ENCODE measurements at places on chromosomes 3 and 15. TPM values are rescaled to one million over a fixed set of nuclear protein-coding genes. Genes with fewer than 3 reads are reported as not detected.

The GPR160 gene
- 2.9 TPM for polyA plus RNA-seq

The SKOR1 gene
- polyA plus RNA-seq = 0.28 TPM

The ZPLD1 gene
- not detected for polyA plus RNA-seq

The GP5 gene
- not detected for polyA plus RNA-seq

DNA sequence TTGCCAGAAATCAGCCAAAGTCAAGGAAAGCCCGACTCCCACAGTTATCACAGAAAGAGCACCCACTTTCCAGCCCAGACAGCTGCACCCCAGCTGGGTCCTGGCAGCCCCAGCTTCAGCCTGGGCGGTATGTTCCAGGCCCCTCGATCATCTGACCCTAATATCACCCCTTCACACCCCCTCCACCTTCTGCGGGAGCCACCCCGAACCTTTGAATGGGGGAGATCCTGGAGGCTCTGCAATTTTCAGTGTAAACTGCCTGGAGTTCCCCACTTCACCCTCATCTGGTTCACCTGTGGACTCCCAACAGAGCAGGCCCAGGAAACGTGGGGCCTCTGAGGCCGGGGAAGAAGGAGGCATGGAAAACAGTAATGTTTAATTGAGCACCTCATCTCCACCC is 5.9 kb downstream of the PRSS50 start:
- no peak for DNase-seq

GRCh38 chr3:65619888-65620287 is 418.8 kb downstream of the MAGI1 start:
- peak; percentile 9 for DNase-seq

DNA sequence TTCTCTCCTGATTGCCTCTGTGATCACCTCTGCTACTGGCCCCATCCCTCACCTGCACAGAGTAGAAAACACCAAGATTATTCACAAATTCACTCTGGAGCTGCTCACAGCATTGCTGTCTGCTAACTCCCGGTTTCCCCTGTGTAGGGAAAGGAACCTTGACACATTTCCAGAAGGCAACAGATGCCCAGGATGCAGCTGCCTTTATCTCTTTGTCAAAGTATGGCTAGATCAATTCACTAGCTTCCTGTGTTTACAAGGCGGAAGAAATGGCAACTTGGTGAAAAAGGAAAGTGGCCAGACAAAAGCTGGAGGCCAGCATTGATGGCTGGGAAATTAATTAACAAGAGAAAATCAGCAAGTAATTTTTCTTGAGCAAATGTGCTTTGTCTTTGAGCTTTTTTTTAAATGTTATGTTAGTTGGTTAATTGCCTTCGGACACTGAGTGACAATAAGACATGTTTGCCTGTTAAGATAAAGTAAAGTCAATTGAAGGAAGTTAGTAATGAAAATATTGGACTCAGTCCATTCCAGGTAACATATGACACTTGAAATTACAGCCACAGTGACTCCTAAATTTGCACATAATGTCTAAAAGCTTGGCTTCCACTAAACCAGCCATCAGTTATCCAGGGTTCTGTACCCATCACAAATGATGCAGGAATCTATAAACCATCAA is 394.6 kb upstream of the IL12A start:
- DNase-seq = peak; percentile 5

GRCh38 chr3:113287803-113288648 is 76.7 kb downstream of the BOC start:
- peak; percentile 87 for DNase-seq

DNA sequence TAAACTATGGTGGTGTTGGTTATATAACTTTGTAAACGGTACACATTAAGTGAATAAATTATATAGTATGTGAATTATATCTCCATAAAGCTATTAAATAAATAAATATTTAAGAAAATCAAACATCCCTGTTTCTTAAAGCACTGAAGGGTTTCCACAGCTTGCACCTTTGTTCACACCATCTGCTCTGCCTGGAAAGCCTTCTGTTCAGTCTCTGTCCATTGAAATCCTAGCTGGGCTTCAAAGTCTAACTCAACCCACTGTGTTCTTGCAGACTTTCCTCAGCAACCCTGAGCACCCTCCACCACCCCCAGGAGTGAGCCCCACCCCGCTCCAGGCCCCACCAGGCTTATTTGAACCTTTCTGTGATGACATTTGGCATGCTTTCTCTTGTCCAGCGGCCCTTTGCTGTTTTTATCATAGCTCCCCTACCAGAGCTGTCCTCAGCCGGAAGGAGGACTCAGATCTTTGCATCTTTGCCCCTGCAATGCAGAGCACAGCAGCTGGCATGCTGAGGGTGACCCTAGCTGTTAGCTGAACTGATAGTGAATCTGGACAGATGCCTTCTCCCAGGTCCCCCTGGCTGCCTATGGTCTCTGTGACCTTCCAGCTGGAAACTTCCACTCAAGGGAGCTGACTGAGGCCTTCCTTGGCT is 105.2 kb downstream of the DAPK2 start:
- no peak for DNase-seq

- DNase-seq = no peak
Observed at GRCh38 chr3:183987000-183987600, 30.6 kb downstream of the ABCC5 start.

DNA sequence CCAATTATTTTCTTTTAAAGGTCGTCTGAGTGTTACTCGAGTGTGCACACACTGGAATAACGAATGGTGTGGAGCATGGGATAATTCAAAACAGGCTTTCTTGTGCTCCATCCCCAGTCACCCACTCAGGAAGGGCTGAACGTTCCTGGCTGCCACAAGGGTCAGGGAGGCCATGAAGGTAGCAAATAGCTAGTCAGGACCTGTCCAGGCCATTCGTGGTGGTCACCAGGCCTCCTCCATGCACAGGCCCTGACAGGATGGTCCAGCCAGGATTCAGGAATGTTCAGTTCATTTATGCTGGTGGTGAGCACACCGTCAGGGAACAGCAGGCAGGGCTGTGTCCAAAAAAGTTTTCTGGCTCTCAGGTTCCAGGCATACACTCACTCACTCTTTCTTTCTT is 11.7 kb upstream of the NR2E3 start:
- no peak for DNase-seq
